Stimulated activated CD8-positive, alpha-beta memory T cell treated with anti-CD3 and anti-CD28 coated beads, Interleukin-7, amount 100 ng/mL, for 1 hour (primary cell): ENCODE measurements at places on chromosomes 16 and 17.
A peak's percentile ranks its signal among the peaks of the same experiment; 100 is the strongest.

- no peak for DNase-seq
Measured at GRCh38 chr17:15516150-15516549, 47.1 kb downstream of the TVP23C start.

DNA sequence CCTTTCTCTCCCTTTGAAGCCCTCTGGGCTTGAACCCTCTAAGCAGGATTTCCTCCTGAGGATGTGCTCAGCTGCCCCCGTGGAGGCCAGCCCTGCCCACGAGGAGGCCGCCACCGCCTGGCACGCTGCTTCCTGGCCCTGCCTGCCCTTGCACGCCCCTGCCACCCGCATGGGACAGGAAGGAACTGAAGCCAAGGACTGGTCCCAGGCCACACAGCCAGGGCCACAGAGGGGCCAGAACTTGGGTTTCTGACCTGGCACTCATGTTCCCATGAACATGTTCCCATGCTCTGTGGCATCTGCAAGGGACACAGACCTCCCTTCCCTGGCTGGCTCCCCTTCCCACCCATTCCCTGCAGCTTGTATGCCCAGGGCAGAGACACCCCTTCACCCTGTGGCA is 24.1 kb upstream of the MTSS2 start:
- no peak for DNase-seq

GRCh38 chr17:41782142-41782541 is 4.4 kb downstream of the JUP start:
- DNase-seq, result no peak

GRCh38 chr16:31130336-31130891 is 5.1 kb downstream of the PRSS8 start:
- DNase-seq, result no peak

- DNase-seq, result no peak
Measured at GRCh38 chr16:87319011-87319410, 1.8 kb upstream of the C16orf95 start.

DNA sequence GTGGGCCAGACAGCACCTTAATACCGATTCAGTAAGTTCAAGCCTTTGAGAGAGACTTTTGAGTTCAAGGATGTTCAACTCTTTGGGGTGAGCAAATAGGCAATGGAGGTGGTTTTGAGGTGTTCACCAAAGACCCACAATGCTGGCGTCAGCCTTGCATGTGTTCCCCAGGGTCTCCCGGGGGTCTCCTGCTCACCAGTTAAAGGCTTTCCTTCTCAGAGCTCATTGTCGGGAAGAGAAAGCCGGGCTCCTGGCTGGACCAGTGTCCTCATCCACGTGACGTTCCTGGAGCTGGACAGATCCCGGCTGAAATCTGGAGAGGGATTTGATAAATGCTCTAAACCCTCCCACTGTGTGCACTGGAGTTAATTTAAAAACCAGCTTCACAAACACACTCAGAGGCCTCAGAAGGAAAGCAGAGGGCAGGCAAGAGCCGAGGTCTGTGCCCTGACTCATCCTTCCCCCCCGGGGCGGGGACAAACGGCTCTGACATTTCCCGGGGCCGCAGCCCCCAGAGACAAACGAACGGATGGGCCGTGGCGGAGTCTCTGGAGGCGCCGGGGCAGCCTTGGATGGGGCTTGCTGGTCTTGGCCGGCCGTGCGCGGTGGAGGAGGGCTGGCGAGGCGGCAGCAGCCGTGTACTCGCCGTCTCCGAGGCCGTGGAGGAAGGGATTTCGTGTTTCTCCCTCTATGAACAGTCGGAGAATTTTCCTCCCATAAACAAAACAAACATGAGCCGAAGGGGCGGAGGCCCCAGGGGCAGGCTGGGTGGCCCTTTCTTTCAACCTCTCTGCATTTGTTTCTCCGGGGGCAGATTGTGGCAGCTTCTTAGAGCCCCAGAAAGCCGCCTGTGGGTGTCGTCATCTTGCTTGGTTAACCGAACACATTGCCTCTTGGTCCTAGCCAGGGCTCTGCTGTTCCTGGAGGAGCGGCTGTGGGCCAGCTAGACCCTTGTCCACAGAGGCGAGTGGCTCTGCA is 94.2 kb downstream of the NTN1 start:
- peak; percentile 13 for DNase-seq

GRCh38 chr17:42531455-42532354 is 4.3 kb upstream of the NAGLU start:
- DNase-seq, result peak; percentile 15

DNA sequence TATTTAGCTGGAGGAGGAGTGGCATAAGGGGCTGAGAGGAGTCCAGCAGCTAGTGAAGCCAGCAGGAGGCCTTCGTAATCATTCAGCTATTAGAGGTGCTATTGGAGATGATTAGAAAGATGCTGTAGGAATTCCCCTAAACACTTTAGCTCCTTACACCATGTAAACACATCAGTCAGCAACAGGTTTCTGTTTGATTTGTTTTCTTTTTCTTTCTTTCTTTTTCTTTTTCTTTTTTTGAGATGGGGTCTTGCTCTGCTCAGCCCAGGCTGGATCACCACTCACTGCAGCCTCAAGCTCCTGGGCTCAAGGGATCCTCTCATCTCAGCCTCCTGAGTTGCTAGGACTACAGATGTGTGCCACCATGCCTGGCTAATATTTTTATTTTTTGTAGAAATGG is 10.6 kb upstream of the SEPHS2 start:
- DNase-seq, result no peak
